ENCODE measurements at places on chromosomes 2 and 18.

- DNase-seq: no peak
These were observed 447.6 kb upstream of the ID2 start for GRCh38 chr2:8234253-8234652.

DNA sequence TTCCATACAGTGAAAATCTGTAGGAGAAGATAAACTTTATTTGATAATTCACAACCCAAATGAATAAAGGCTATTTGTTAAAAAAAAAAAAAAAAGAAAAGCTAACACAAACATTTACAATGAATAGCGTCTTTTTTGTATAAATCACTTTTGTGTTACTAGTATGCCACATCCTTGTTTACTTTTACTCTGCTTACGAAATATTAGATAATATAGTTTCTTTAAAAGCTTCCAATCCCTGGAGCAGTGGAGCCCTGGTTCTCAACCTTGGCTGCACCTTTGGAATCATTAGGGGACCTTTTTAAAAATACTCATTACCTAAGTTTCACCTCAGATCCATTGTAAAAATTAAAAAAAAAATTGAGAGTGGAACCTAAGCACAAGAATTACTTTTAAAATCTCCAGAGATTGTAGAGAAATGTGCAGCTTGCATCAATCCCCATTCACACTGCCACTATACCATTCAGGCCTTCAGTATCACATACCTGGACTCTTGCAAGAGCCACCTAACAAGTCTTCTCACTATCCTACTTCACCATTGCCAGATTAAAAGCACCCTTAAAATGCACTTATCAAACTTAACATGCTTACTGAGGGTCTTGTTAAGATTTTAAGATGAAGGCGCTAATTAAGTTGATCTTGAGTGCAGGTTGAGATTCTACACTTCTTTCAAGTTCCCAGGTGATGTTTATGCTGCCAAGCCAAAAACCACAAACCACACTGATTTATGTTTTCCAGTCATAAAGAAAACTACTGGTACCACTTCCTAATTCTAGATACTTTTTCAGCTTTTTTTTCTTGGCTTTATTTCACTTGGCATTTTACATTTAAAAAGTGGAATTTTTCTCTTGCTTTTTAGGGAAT, 59.7 kb upstream of the ZC3H15 start:
- DNase-seq: no peak

DNA sequence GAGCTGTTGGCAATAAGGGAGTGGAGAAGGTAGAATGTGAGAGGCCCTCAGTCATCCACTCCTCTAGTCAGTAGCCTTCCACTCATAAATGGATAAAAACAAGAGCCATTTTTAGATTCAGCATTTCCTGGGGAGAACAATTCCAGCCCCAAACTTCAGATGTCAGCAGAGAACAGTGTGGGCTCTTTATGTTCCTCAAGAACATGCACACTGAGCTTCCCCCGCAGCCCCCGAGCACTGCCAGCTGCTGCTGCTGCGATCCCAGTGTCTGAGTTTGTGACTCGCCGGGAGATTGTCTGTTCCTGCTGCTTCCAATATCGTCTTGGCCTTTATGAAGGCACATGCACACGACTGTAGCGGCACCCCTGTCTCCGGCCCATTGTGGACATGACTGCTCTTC, 143.7 kb upstream of the CTNNA2 start:
- no peak for DNase-seq

DNA sequence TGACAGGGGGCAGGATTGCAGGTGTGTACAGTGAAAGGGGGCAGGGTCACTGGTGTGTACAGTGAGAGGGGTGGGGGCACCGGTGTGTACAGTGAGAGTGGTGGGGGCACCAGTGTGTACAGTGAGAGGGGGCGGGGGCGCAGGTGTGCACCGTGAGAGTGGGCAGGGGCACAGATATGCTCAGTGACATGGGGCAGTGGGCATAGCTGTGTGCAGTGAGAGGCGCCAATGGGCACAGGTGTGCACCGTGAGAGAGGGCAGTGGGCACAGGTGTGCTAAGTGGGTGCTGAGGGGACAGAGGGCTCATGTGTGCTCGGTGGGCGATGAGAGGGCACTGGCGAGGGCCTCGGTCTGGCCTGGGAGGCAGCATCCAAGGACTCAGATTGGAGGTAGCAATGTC, 63.0 kb downstream of the GREB1 start:
- no peak for DNase-seq

GRCh38 chr2:105834931-105835330, 90.2 kb downstream of the NCK2 start:
- no peak for DNase-seq

GRCh38 chr2:190683802-190684201, 34.9 kb downstream of the NAB1 start:
- no peak for DNase-seq

GRCh38 chr2:217096474-217097225, 236.8 kb upstream of the TNP1 start:
- no peak for DNase-seq

GRCh38 chr2:166373951-166374350, 1.8 kb downstream of the SCN9A start:
- peak; percentile 45 for DNase-seq

DNA sequence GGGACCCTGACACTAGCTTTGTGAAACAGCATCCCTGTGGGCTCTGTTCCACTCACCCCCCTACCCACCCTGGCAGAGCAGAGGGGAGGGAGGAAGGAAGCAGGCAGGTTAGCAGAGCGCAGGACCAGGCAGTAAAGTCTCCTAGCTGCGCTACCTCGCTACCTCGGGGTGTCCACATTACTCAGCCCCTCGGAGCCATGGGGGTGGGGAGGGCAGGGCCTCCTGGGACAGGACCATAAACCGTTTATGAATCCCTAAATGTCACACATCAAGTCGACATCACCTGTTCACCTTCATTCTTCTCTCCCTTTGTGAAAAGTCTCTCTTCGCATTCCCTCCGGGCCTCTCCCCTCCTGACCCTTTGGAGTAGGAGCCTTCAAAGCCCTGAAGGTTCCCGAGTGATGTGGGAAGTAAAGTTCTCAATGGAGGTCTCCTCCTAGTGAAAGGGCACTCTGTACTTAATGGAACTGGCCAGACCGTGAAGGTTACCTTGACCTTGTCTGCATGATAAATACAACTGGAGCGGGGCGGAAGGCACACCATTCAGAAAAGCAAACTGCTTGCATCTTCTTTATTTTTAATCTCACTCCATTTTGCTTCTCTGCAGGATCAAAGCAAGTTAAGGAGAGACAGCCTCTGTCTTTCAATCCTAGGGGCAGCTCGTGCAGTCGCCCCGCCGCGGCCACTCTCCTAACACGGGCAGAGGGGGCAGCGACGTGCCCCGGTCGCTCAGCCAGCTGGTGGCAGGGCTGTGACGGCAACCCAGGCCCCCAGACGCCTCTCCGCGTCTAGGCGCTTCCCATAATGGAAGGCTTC, 23.7 kb upstream of the SMAD7 start:
- DNase-seq: no peak

GRCh38 chr2:27320958-27321543, 1.8 kb downstream of the MPV17 start:
- DNase-seq: peak; percentile 98

GRCh38 chr18:80187956-80188642, 59.2 kb downstream of the PARD6G start:
- DNase-seq: no peak

- DNase-seq: no peak
These were observed 883 bp upstream of the EHBP1 start for GRCh38 chr2:62704654-62705006.

DNA sequence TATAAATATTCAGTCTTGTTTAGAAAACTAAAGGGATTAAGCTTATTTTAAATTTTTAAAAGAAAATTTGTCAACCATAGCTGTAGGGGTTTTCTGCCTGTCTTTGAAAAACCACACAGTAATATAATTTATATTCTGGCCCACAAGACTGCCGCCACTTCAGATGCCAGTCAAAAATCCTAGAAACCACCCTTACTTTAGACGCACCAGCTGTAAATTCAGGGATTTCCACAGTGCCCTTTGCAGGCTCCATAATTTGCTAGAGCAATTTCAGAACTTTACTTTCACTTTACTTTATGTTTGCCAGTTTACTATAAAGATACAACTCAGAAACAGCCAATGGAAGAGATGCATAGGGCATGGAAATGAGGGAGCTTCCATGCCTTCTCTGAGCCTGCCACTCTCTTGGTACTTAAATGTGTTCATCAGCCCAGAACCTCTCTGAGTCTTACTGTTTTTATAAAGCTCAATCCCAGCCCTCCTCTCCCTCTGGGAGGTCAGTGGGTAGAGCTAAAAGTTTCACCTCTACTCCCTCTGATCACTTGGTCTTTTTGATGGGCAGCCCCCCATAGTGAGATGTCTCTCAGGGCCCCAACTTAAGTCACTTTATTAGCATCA, 63.3 kb downstream of the KYNU start:
- no peak for DNase-seq

- DNase-seq: no peak
These were observed 151.8 kb downstream of the ANKRD30BL start for GRCh38 chr2:132009874-132010521.

DNA sequence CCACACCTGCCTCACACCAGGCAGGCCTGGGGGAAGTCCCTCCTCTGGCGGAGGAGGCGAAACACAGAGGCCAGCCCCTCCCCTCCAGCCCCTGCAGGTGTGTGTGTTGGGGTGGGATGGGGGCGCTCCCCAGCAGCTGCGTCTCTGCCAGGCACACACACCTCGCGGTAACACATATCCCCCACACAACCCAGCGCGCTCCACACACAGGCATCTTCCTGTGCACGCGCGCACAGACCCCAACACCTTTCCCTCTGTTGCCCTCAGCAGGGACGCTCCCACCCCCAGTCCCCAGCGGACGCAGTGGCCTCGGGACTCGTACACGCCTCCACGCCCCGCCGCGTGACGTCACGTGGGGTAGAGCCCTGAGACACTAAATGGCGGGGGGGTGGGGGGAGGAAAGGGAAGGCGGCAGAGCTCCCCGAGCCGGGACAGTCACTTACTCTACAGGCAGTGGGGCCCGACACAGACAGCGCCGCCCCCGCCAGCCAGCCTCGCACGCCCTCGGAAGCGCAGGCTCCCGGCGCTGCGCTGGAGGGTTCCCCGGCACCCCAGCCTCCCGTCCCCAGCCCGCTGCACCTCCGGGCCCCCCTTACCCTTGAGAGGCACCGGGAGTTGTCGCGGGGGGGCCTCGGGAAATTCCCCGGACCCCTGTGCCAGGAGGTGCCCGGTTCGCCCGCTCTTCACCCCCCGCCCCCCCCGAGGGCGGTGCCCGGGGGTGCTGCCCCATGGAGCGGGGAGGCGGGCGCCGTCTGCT, at the start of gene WNT10A:
WNT10A (plus strand) TSS at position 751 of the 757 bp plus-strand sequence. CDS start 144 bp downstream, outside the sequence.
- no peak for DNase-seq

- DNase-seq: peak; percentile 18
These were observed 58.6 kb upstream of the SLC25A52 start for GRCh38 chr18:31819106-31819924.

GRCh38 chr2:135607561-135607960, 76.3 kb downstream of the R3HDM1 start:
- DNase-seq: no peak

DNA sequence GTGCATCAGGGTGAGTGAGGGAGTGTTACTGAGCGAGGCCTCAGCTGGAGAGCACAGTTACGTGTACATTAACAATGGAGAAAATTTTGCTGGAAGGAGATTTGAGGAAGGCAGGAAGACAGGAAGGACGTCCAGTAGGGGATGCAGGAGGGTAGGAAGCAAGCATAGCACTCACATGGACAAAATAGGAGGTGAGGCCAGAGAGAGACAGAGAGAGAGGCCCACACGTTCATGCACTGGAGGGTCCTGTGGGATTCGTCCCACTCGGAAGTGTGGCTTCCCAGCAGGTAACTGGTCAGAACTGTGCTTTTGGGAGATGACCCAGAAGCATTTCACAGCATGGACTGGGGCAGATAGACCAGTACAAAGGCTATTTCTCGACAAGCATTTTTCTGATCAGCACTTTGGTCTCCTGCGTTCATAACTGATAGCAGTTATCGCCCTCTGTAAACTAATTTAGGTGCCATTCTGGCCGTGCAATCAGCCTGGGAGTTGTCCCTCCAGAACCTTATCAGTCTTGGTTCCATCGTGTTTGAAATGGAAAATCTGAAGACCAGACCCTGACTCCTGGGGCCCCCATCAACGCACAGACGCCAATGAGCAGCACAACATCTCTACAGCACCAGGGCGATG, 5.7 kb downstream of the LCT start:
- DNase-seq: no peak

DNA sequence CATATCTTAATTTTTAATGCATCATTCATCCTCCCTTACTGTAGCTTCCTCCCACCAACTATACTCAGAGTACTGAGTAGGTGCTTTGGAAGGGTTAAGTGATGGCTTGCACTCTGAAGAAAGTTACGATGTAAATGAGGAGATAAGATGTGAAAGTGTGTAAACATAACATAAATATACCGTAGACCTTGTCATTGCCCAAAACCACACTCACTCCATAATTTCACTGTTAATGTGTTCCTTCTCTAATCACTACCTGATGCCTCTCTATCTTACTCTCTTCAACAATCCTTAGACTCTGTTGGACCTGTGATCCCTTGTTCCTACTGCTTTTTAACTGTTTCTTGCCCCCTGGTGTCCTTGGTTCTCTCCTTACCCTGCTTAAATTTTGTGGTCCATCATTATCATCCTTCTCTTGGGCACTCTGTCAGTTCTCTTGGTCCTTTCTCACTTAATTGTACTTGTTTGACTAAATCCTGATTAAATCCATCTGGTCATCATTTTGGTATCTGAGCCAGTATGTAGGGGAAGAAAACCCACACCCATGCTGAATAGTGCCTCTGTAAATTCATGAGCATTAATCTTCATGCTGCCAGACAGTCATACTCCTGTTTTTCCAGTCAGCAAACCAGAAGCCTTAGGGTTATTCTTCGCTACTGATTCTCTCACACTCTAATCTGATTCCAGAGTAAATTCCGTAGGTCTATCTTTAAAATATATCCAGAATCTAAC, 45.0 kb downstream of the PMS1 start:
- DNase-seq: no peak

- DNase-seq: peak; percentile 73
These were observed 44.9 kb downstream of the TMEM37 start for GRCh38 chr2:119476301-119477112.
